ENCODE measurements at places on chromosomes 4 and X.

DNA sequence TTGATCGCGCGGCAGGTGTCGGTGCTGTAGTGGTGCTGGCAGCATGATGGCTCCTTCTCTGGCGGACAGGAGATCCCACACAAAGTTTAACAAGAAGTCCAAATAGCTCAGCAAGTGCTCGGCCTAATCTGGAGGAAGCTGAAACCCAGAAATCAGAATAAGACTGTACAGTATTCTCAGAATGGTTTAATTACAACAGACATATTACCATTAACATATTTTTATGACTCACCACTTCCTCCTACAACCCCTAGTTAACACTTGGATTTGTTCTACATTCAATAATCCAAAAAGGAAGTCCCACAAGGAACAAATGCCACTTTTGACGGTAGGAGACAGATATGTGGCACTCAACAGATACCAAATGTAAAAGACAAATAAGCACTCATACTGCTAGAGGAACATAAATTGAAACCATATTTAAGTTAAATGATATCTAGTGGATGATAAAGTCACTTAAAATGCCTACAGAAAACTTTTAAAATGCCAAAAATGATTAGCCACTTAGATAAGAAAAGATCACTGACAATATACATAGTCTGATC is 91.2 kb downstream of the HUWE1 start:
- no peak for DNase-seq

DNA sequence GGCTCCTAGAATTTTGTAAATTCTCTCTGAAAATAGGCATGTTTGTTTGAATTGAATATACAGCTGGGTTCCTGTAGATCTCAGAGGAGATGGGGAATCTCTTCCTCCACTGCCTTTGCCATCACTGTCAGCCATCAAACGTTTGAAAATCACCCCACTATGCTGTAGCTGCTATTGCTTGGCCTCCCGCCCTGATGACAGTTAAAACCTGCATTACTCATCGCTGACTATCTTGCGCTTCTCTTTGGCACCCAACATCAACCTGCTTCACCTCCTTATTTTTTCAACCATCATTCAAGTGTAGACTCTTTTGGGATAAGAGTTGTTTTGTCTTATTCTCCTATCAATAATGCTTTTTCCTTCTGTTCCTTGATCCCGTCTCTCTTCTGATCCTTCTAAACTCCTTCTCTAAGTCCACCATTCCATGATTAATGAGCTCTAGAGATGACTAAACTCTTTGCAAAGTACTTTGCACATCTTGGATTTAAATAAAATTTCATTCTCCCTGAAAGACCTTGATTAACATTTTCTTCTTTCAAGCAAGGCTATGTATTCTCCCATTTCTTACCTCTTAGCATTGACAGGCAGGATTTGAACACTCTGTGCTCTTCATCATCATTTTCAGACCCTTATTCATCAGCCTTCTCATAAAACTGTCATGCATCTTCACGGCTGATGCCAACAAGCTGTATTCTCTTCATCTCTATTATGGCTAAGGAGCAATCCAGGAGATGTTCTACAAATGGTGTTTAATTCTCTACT is 133.0 kb downstream of the SNCA start:
- no peak for DNase-seq

DNA sequence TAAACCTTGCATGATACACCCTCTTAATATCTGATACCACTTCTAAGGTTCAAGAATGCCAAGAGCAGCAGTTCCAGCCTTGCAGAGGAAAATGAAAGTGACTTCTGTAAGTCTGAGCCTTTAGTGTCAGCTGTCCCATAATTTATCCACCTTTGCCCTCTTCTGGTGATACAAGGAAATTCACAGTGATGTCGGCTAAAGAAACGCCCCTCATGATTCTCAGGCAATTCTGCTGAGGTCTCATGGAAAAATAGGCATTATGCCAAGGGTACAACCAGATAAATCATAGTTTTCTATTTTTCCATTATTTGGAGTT is 172.2 kb upstream of the CXCL13 start:
- peak; percentile 51 for DNase-seq

GRCh38 chr4:71296945-71297344 is 41.9 kb upstream of the SLC4A4 start:
- no peak for DNase-seq

- no peak for DNase-seq
Observed at GRCh38 chr4:119099227-119099810, 36.3 kb upstream of the MYOZ2 start.

GRCh38 chr4:87624698-87625097 is 16.4 kb downstream of the DSPP start:
- no peak for DNase-seq

DNA sequence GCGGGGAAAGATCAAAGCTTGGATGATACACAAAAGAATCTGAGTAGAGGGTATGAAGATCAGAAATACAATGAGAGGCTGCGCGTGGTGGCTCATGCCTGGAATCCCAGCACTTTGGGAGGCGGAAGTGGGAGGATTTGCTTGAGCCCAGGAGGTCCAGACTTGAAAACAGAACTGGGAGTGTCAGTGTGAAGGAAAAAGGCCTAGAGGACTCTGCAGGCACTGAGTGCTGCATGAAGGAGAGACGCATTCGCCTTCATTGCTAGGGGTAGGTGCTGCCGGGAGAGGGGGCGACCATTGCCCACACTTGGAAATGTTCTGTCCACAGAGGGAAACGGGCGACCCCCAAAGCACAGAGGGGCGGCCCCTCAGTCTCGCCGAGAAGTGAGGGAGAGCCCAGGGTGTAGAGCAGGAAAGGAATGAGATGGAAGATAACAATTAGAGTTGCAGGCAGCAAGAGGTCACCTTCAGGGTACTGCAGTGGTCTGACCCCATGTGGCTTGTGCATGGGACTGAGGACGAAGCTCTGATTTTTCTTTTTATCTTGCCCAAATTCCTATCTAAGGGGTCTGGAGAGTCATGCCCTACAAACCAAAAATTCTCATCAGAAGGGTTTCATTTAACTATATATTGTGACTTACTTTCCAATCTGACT is 31.8 kb upstream of the ARSD start:
- no peak for DNase-seq

DNA sequence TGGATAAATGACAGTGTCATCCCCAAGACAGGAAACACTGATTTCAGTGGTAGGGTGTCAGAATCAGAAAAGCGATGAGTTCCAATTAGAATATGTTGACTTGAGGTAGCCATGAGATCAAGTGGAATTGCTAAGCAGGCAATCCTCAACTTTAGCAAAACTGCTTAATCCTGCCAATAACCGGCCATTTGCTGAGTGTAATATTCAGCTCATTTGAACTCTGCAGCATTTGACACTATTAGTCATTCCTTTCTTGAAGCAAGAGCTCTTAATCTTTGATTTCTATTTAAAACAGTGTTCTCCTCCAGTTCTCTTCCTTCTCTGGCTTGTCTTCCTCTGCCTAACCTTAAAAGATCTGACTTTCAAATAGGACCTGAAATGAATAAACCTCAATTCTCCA is 68.7 kb upstream of the DCLK2 start:
- DNase-seq = no peak

DNA sequence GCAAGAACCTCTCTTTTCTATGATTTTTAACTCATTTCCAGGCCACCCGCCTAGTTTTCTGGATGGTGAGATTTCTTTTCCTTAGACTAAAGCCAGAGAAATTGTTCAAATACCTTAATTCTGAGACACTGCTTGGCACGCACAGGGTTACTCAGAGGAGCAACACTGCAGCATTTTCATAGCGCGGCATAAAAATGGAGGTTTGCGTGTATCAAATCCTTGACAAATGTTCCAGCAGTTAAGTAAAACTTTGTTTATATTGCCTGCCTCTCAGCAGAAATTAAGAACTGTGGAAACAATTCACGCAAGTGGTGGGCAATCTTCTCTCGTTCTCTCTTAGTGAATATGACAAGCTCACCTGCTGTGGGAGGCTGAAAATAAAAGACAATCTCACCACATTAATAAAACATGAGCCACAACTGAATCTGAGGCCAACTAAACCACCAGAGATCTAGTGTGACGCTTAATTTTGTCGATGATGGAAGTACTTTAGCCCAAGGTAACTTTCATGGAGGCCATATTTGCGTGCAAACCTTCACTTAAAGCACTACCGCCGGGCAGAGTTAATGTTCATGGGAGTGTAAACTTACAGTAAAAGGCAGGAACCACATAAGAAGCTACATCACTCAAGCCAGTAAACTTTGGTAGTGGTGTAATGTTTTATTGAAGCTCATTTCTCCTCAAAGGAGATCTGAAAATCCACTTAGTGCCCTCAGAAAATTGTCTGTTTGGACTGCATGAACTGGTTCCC is 894.8 kb upstream of the EPHA5 start:
- DNase-seq = peak; percentile 88

- DNase-seq = no peak
Observed at GRCh38 chr4:48742412-48742811, 37.7 kb downstream of the FRYL start.

GRCh38 chr4:81600520-81601357 is 129.0 kb upstream of the RASGEF1B start:
- peak; percentile 1 for DNase-seq

DNA sequence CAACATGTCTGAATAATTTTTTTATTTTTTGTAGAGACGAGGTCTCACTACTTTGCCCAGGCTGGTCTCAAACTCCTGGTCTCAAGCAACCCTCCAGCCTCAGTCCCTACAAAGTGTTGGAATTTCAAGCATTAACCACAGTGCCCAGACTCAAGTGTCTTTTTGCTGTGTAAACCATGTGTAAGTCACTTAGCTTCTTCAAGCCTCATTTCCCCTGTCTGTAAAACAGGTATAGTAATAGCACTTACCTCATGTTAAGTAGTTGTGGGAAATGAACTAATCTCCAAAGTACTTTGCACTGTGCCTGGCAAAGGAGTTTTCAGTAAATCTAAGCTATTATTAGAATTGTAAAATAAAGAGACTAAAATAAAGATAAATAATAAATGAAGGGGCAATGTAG is 35.7 kb downstream of the STBD1 start:
- no peak for DNase-seq

- no peak for DNase-seq
Observed at GRCh38 chr4:181690498-181690897, 552.7 kb upstream of the TENM3 start.

DNA sequence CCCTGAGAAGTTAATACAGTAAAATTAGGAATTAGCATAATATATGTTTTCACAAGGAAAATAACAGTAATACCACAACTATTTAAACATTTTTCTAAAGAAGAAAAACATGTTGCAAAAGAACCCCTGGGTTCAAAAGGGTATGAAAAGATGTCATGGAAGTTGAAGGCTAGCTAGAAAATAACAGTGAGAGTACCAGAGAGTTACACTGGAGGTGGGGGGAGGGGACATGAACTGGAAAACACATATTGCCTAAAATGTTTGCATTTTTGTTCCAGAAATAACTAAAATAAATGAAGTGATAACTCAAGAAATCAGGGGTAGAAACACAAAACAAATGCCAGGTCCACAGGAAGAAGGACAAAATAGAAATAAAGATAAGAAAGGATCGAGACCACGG is 336.6 kb upstream of the MAD2L1 start:
- no peak for DNase-seq

- no peak for DNase-seq
Observed at GRCh38 chr4:183860731-183861130, 44.4 kb upstream of the STOX2 start.

GRCh38 chr4:53267026-53267425 is 98.8 kb downstream of the SCFD2 start:
- no peak for DNase-seq

DNA sequence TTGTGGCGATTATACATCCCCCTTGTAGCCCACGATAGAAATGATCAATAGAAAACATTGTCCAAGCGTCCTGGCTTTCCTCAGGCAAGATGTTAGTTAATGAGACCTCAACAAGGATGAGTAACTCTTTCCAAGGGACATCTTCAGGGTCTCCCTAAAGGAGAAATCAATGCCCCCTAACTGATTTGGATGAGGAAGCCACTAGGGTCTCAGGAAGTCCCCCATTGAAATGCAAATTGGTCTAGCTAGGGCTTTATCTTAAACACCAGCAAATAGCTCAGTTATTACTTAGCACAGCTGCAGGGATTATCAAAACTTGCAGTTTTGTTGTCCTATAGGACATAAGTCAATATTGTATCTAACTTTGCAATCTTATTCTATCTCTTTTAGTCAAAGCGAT is 721.5 kb downstream of the IL1RAPL1 start:
- DNase-seq = no peak

GRCh38 chr4:13470379-13470778 is 13.8 kb downstream of the RAB28 start:
- DNase-seq = no peak

DNA sequence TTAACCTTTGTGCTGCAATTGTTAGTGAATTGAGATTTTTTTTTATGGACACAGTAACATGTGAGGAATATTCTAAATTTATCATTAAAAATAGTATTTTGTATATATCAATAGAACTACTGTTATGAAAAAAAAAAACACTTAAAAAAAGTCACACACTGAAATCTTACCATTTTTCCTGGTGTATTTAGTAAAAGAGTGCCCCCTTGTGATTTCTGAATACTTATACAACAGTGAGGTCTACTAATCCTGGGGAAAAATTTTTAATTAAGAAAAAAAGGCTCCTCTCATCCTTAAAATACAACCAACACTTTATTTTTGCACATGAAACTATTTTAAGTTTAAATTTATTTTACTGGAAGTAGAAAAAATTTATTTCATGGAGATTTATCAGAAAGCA is 56.4 kb upstream of the SPOCK3 start:
- no peak for DNase-seq

DNA sequence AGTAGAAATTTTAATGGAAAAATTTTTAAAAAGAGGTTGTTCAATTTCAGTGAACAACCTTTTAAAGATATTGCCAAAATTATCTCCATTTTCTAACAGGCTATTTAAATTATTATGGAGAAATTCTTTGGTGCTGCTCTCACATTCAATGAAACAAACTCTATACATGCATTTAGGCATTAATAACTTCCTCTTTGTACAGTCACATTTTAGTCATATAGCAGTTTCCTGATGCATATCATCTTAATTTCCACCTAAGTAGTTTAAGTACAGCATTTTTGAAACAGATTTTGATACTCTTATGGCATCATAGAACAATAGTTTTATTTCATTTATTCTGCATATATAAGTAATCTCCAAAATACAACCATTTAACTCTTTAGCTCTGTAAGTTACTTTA is 500.1 kb downstream of the STPG2 start:
- DNase-seq = no peak

DNA sequence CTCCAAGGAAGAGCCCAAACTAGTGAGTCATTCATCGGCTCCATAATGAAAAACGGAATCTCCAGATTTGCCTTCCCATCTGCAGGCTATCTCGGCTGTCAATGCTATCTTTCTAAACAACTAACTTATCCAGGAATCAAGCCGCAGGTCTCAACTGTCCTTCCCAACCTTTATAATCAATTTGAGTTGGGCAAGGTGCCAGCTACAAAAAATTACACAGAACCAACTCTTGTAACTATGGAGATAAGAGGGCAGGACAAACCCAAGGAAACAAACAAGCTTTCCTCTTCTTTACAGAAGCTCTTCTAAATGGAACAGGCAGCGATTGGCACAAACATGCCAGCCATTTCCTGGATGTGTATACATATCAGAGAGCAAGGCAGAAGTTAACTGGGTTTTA is 61.2 kb upstream of the RAI2 start:
- DNase-seq = no peak

All from brain microvascular endothelial cell (primary cell).